ENCODE measurements at places on chromosomes 6 and 20.
A peak's percentile ranks its signal among the peaks of the same experiment; 100 is the strongest.

- no peak for DNase-seq
Measured at GRCh38 chr6:154994836-154995253, 270 bp upstream of the TIAM2 start.

DNA sequence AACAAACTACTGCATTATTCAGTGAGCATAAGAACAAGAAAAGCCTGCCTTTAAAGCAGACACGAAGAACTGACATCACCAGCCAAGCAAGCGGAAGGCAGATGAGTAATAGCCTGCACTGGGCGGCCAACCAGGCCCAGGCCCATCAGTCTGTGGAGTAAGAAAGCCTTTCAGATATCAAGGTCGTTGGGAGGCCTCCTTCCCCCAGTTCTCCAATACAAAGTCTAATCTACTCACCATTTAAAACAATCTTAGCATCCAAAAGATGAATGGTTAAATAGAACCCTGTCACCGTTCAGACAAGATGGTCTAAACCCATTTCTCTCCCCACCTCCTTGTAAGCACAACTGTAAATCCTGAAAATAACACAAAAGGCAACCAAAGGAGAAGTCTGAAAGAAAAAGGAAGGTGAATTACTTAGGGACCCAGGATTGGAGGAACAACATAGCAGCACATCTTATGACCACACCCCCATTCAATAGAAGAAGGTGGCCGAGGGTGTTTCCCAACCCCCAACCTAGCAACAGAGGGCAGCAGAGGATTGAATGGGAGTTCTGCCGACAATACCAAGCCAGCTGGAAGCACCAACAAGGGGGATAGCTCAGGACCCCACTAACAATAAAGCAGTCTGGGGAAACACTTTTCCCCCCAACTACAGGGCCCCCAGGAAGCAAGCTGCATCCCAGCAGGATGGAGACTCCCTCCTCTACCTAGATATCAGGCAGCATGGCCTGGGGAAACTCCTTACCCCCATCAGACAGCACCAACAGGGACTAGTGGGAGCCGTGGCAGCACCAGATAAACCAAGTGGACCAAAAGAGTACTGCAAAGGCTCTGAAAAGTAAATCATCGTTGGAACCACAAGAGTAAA lies 67.9 kb downstream of the ZHX3 start:
- peak; percentile 60 for DNase-seq

DNA sequence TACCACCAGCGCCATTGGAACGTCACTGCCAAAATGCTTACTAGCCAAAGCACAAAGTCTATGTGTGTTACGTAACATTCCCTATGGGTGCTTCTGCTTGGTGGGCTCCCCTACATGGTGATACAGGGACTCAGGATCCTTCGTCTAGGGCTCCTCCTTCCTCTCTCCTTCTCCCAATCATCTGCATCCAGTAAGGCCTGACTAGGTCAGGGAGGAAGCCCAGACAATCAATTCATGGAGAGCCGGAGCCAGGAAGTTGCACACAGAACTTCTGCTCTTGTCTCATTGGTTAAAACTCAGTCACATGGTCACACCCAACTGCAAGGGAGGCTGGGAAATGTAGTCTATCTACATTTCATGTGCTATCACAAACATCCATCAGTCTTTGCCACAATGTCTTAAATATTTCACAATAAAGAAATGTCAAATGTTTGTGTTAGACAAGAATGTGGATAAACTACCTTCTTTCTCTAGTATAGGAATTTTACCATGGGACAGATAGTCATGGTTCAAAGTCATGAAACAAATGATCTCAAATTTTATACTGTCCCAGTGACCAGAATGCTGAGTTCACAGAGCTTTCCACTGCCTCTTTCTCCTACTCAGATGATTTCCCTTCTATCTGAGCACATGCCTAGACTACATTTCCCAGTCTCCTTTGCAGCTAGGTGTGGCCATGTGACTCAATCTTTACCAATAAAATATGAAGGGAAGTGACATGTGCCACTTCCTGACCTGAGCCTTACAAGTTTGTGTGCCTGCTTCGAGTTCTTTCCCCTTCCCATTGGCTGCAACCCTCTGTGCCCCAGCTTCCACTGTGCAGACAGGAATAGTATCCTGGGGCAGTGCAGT lies 9.3 kb upstream of the KCNK15 start:
- DNase-seq: peak; percentile 82

GRCh38 chr6:17093686-17094085 lies 8.2 kb upstream of the STMND1 start:
- DNase-seq: no peak

GRCh38 chr20:49684335-49684997 lies 29.2 kb downstream of the B4GALT5 start:
- no peak for DNase-seq

GRCh38 chr6:43668151-43669028 lies 19.2 kb downstream of the MRPS18A start:
- DNase-seq: peak; percentile 36

GRCh38 chr6:130132286-130132701 lies 90.5 kb downstream of the SAMD3 start:
- no peak for DNase-seq

DNA sequence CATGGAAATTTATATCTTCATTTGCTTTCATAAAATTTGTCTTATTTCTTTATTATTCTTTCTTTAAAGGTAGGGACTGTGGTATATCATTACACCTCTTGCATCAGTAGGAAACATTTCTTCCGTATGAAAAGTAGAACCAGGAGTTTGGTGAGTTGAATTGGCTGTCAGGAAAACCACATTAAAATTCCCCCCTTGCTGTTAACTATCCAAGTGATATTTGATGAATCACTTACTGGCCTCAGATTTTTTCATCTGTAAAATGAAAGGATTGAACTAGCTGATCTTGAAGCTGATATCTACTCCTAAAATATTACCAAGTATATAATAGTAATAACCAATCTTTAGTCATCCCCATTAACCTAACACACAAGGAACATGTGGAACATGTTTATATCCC lies 460.9 kb downstream of the GJA1 start:
- DNase-seq: no peak

- no peak for DNase-seq
Measured at GRCh38 chr6:23218751-23219150, 649.4 kb downstream of the HDGFL1 start.

- DNase-seq: no peak
Measured at GRCh38 chr6:170052991-170053821, 237.7 kb downstream of the DLL1 start.

- no peak for DNase-seq
Measured at GRCh38 chr20:59577037-59577808, 27.1 kb upstream of the PHACTR3 start.

DNA sequence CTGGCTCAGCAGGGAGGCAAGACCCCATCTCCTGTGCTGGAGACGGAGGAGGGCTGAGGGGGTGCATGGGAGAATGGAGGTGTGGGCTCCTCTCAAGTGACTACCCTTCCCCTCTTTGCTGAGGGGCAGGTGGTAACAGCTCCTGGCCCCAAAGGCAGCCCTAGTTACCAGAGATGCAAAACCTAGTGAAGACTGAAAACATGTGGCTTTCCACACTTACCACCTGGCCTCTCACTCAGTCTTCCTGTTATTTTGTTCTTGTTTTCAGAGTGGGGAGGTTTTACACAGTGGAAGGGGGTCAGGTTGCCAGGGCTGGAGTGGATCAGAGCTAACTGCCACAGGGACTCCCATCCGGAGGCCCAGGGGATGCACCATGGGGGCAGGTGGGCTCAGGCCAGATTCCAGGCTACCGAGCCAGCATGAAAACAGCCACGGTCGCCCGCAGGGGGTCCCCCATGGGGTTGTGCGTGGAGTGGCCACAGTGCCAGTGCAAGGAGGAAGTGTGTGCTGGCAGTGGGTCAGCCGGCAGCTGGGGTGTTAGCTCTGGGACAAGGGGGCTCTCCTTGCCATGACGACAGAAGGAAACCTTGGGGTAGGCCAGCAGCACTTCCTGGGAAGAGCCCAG lies 21.1 kb downstream of the MYT1 start:
- DNase-seq: no peak

- no peak for DNase-seq
Measured at GRCh38 chr20:15784020-15784419, 789.2 kb downstream of the KIF16B start.

GRCh38 chr6:165729307-165729936 lies 66.4 kb upstream of the PDE10A start:
- peak; percentile 18 for DNase-seq

DNA sequence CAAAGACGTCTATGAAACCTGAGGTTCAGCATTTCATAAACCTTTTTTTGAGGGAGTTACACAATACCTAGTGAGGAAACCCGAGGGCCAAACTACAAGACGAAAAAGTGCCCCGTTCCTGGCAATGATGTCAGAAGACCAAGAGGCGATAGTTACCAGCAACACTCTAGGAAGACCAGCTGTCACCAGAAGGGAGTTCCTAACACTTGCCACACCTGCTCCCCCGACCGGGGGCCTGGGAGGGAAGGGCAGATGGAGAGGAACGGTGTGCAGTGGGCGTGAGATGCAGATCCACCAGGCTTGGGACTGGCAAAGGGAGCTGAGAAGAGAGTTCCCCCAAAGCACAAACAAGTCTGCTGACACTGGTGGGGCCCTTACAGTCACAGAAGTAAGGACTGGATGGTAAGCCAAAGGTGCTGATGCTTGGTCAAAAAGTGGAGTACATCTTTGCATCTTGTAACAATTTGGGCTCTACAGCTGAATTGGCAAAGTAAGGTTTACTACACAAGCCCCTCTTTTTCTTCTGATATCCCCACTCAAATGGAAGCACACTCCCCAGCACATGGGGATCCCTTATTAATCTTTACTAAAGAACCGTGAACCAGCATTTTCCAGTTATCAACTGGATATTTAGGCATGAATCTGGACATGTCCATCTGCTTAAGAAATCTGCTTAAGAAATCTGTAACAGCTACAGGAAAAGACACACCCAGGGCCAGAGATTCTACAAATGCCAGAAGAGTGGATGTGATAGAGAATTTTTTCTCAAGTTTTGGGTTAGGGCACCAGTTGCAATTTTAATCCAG lies 38.5 kb downstream of the PANK2 start:
- no peak for DNase-seq

DNA sequence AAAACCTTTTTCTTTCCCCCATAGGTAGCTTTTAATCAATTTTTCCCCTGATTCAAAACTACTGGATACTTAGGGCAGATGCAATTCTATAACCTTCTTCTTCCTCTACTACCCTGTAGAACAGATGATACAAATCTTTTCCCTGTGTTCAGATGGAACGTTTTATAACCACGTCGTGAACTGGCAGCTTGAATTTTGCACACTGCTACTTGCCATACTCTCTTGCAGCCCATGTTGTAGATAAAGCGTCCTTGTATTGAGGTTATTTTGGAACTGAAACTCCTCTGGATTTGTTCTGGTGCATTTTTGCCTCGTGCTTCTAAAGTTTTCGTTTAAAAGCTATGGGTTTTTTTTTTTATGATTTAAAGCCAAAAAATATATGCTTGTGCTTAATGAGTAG lies 440.2 kb downstream of the RFPL4B start:
- DNase-seq: peak; percentile 40

DNA sequence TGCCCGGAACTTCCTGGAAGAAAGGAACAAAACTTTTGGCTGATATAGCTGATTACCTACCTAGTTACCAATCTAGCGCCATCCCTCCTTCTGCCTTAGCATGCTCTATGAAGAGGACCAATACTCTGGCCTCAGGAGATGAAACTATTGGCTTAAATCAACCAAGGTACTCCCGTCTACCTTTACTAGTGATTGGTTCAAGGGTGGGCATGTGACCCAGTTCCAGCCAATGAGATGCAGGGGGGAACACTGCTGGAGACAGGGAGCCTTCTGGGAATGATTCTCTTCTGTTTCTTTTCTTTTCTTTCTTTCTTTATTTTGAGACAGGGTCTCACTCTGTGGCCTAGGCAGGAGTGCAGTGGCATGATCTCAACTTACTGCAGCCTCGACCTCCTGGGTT lies 72.6 kb upstream of the CCDC167 start:
- no peak for DNase-seq

GRCh38 chr20:31566658-31567379 lies 38.3 kb upstream of the ID1 start:
- no peak for DNase-seq

GRCh38 chr20:48745330-48745729 lies 82.5 kb downstream of the PREX1 start:
- DNase-seq: no peak

- no peak for DNase-seq
Measured at GRCh38 chr6:45626087-45626891, 248.6 kb upstream of the SUPT3H start.

DNA sequence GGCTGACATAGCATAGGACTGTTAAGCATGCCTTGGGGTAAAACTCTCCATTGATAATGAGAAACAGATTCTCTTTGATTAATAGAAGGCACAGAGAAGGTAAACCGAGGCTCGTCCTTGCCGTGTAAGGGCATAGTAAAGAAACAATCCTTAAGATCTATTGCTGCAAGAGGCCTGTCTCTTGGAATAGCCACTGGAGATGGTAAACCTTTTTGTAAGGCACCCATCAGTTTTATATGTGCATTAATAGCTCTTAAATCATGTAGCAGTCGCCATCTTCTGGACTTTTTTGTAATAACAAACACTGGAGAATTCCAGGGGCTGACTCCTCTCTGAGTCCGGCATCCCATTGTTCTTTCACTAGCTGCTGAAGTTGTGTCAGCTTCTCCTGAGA lies 8.4 kb upstream of the ABHD12 start:
- DNase-seq: peak; percentile 85

Measured in foreskin melanocyte (primary cell).